Stimulated activated CD8-positive, alpha-beta memory T cell treated with anti-CD3 and anti-CD28 coated beads, Interleukin-7, amount 100 ng/mL, for 4 hours (primary cell): ENCODE measurements at places on chromosomes 2 and 18.

DNA sequence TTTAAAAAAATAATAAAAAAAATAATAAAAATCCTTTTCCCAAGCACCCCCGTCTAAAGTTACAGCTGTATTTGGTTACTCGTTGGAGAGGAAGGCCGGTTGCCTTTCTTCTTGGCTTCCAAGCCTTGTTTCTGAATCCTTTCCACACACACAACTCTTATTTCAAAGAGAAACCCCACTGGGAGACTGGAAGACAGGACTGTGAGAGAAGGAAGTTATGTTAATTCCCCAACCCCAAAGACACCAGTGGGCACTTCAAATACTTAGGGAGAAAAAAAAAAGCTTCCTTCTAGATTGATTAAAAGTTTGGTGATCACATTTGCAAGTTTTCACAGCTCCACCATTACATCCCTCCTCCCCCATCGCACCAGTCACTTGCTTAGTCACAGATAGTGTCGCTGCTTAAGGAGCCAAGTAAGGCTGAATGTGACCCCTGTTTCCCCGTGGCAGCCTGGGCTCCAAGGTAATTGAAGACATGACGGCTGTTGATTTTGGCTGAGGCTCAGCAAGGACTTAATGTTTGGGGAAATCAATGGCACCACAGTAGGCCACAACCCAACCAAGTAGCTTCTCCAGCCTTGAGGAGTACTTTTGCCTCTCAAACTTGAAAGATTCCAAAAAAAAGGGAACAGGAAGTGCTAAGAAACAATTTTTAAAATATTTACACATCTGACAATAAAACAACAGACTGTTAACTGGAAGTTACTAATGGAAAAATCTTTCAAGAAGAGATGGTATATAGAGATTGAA lies 40.8 kb upstream of the FRZB start:
- no peak for DNase-seq

- no peak for DNase-seq
Measured at GRCh38 chr2:29612568-29612967, 308.8 kb downstream of the ALK start.

GRCh38 chr18:22639026-22639463 lies 221.3 kb upstream of the CTAGE1 start:
- DNase-seq = no peak

DNA sequence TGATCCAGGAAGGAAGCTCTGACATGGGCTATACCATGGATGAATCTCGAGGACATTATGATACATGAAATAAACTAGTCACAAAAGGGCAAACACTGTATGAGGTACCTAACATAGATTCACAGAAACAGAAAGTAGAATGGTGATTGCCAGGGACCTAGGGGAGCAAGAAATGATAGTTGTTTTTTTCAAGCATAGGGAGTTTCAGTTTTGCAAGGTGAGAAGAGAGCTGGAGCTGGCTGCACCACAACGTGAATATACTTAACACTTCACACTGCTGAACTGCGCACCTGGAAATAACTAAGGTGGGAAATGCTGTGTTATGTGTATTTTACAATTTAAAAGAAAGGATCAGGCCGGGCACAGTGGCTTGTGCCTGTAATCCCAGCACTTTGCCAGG lies 13.2 kb upstream of the AGAP1 start:
- no peak for DNase-seq

DNA sequence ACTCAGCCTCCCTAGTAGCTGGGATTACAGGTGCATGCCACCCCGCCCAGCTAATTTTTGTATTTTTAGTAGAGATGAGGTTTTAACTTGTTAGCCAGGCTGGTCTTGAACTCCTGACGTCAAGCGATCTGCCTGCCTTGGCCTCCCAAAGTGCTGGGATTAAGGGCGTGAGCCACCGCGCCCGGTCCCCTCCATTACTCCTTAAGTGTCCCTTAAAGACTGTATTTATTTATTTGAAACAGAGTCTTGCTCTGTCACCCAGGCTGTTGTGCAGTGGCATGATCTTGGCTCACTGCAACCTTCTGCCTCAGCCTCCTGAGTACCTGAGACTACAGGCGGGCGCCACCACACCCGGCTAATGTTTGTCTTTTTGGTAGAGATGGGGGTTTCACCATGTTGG lies 148.6 kb downstream of the TGIF1 start:
- DNase-seq = no peak

DNA sequence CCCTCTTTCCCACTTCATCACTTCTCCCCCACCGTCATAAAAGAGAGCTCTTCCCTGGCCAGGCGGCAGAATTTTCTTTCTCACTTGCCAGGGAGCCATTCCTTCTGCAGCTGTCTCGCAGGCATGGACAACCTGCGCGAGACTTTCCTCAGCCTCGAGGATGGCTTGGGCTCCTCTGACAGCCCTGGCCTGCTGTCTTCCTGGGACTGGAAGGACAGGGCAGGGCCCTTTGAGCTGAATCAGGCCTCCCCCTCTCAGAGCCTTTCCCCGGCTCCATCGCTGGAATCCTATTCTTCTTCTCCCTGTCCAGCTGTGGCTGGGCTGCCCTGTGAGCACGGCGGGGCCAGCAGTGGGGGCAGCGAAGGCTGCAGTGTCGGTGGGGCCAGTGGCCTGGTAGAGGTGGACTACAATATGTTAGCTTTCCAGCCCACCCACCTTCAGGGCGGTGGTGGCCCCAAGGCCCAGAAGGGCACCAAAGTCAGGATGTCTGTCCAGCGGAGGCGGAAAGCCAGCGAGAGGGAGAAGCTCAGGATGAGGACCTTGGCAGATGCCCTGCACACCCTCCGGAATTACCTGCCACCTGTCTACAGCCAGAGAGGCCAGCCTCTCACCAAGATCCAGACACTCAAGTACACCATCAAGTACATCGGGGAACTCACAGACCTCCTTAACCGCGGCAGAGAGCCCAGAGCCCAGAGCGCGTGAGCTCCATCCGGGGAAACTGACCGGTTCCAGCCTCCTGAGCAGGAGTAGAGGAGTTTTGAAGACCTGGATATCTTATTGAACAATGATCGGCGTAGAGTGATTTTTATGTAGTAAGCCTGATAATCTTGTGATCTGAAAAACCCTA lies at the start of gene MSGN1:
TSS of gene MSGN1 (plus strand) at position 65 of the 850 bp plus-strand sequence. CDS start at position 124, 59 bp downstream.
- DNase-seq = no peak

DNA sequence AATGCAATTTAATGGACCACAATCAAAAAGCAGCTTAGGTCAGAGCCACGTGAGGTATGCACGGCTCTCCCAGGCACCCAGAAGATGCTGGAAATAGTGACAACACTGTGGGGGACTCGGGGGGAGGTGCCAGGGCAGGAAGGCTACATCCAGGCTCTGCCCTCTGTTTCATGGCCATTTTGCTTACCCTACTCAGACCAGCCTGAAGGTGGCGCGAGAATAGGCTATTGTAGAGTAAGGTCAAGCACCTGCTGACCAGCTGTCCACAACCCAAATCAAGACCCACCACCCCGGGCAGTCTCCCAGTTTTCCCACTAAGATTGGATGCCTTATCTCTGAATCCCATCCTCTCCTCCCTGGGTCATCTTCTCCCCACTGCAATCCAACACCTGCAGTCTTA lies 115.7 kb downstream of the VIT start:
- no peak for DNase-seq

GRCh38 chr2:38723173-38723572 lies 28.0 kb downstream of the SRSF7 start:
- no peak for DNase-seq
